ENCODE measurements at places on chromosomes 13 and 19. TPM values are rescaled to one million over a fixed set of nuclear protein-coding genes. Genes with fewer than 3 reads are reported as not detected.

Gene CEACAM1
- 97.8 TPM for total RNA-seq

GRCh38 chr19:33895366-33895765 lies 98.7 kb downstream of the KCTD15 start:
- no peak for ATAC-seq

DNA sequence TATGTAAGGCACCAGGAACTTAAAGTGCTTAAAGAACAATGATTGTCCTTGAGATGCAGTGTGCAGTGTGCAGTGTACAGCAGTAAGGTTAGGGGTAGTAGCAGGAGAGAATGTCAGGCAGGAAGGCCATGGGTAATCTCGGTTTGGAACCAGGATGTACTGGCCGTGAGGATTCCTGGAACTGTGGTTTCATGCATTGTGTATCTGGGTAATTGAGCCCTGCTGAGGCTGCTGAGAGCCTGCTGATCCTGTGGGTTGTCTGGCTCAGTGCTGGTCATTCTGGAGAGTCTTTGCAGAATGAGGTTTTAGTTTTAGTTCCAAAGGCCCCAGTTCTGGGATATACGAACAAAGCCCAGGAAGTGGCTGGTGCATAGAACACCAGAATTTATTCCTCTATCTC lies 71.0 kb downstream of the ZNF568 start:
- ATAC-seq, result no peak

DNA sequence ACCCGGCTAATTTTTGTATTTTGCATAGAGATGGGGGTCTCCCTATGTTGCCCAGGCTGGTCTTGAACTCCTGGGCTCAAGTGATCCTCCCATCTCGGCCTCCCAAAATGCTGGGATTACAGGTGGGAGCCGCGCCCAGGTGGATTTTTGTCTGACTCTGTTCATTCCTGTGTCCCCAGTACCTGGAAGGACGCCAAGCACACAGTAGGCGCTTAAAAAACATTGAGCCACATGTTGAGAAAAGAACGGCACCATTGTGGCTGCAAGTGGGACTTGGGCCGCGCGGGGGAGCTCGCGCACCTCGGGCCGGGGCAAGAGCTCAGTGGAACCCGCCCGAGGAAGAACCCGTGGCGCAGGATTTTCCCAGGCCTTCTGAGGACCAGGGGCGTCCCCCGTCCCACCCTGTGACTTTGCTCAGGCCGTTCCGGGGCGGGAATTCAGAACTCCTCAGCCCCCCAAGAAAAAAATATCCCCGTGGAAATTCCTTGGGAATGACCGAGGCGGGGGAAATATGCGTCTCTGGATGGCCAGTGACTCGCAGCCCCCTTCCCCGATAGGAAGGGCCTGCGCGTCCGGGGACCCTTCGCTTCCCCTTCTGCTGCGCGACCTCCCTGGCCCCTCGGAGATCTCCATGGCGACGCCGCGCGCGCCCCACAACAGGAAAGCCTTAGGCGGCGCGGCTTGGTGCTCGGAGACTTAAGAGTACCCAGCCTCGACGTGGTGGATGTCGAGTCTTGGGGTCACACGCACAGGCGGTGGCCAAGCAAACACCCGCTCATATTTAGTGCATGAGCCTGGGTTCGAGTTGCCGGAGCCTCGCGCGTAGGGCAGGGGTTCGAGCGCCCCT lies 1.4 kb upstream of the ICAM1 start:
- ATAC-seq, result peak; percentile 77

DNA sequence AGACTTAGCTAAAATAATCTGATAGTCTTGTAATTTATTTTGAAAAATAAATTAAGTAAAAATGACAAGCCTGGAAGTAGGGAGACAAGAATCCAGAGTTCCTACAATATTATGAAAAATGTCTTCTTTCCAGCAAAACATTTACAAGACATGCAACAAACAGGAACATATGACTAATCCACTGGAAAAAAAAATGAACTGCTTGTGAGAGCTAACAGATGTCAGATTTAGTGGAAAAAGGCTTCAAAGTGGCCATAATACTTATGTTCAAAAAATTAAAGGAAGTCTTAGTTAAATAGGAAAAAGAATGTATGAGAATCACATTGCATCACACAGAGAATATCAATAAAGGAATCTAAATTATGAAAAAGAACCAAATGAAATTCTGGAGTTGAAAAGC lies 2082.0 kb upstream of the PCDH20 start:
- no peak for ATAC-seq

DNA sequence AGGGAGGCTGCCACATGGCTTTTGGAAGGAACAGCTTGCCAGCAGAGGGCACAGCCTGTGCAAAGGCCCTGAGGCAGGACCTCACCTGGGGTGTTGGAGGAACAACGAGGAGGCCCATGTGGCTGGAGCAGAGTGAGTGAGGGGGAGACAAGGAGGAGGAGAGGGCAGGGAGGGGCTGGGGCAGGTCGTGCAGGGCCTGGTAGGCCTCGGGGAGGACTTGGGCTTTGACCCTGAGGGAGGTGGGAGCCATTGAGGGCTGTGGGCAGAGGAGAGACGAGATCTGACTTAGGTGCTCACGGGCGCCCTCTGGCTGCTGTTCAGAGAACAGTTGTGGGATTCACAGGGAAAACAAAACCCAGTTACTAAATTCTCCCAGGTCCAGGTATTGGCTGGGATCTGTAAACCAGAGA lies 25.2 kb downstream of the ZNRF4 start:
- ATAC-seq, result peak; percentile 21
